ENCODE measurements at places on chromosomes 1 and 21. TPM values are rescaled to one million over a fixed set of nuclear protein-coding genes. Genes with fewer than 3 reads are reported as not detected.

DNA sequence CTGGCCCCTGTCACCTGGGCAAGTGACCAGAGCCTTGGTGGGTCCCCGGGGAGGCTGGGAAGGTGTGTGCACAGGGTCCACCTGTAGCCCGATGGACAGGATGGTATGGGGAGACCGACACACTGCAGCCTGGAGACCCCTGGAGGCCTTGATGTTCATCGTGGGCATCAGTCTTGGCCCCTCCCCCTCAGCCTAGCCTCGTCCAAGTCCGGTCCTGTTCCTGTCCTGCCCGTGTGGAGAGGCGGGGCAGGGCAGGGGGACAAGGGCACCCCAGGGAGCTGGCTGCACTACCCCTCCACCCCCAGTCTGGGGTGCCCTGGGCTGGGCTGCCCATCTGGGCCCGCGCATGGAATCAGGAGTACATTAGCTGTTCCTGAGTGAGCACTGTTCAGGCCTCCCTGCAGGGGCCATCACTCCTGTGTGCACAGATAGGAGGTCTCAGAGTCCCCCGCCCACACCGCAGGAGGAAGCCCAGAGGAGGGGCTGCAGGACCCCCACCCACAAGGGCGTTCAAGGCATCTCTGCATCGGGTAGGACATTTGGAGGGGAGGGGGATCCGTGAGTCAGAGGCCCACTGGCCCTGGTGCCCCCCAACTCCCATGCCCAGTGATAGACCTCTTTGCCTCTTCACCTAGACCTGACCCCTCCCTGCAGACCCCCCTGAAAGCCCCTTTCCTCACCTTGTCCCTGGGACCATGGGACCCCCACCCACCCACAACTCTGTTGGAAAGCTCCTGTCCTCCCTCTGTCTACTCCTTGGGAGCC lies 63.2 kb downstream of the WNT9A start:
- peaks cover 9% of the 10 kb centered on the region for H3K4me1 ChIP-seq
- no peak overlapping the region for H3K27ac ChIP-seq
- H3K27me3 ChIP-seq: peaks cover 2% of the 10 kb centered on the region
- no peaks in the 10 kb centered on the region for H3K36me3 ChIP-seq
- no peak for DNase-seq

DNA sequence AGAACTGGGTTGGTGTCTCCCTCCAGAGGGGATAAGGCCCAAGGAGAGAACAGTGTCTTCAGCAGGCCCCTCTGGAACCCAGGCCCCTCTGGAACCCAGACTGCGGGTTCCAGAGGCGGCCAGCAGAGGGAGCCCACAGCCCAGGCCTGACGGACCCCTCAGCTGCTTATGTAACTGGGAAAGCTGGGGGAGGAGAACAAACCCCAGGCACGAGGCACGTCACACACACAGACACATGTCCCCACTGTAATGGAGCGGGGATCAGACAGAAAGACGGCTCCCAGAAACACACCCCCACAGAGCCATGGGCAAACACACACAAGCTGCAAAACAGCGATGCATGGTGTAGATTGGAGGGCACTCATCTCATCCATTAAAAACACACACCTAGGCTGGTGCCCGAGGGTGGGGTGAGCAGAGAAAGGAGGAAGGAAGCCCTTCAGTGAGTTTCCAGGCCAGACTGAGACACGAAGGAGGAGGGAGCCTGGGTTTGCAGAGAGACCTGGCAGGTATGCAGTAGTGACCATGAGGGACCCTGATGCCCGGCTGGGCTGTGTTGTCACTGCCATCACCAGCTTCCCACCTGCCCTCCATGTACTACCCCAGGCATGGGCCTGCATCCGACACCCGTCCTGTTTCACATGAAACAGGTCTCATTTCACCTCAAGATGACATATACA lies 2.8 kb upstream of the IGSF8 start:
- H3K27ac ChIP-seq: no peak overlapping the region
- peaks cover 4% of the 10 kb centered on the region for H3K27me3 ChIP-seq
- DNase-seq: peak; percentile 46
- H3K36me3 ChIP-seq: no peaks in the 10 kb centered on the region
- no peak overlapping the region for H3K4me3 ChIP-seq

DNA sequence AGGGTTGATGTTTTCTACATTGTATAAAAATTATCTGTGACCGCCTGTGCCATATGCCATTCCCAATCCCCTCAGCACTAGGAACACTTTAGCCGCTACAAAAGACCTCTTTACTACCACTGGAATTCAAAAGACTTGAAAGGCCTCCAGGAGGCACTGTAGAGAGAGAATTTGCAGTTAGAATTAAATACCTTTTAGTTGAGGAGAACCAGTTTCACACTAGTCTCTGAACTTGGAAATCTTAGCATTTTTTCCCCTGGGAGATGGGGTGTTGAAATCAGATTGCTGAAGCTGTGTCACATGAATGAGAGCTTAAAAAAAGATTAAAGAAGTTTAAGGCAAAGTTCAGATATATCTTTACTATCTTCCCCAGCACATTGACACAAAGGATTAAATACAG lies 291.0 kb downstream of the ADGRL2 start:
- H3K4me1 ChIP-seq: no peaks in the 10 kb centered on the region
- H3K4me3 ChIP-seq: no peak overlapping the region
- H3K27ac ChIP-seq: no peak overlapping the region
- no peaks in the 10 kb centered on the region for H3K36me3 ChIP-seq
- no peak for DNase-seq

- no peak overlapping the region for H3K4me3 ChIP-seq
- DNase-seq: peak; percentile 94
- H3K27ac ChIP-seq: peak overlapping the region; percentile 45
- H3K27me3 ChIP-seq: no peaks in the 10 kb centered on the region
Observed at GRCh38 chr1:206706298-206706791, 21.6 kb downstream of the MAPKAPK2 start.

GRCh38 chr1:226606311-226607267 lies 58.0 kb downstream of the STUM start:
- no peak overlapping the region for H3K4me3 ChIP-seq
- no peaks in the 10 kb centered on the region for H3K4me1 ChIP-seq
- H3K27ac ChIP-seq: no peak overlapping the region
- H3K27me3 ChIP-seq: peaks cover 3% of the 10 kb centered on the region
- DNase-seq: no peak

Gene CACNA1S
- not detected for total RNA-seq

Gene PEF1
- total RNA-seq: 57.9 TPM

All from astrocyte (in vitro differentiated cells and primary cell).